ENCODE measurements at places on chromosomes 2 and 18. TPM values are rescaled to one million over a fixed set of nuclear protein-coding genes. Genes with fewer than 3 reads are reported as not detected.

DNA sequence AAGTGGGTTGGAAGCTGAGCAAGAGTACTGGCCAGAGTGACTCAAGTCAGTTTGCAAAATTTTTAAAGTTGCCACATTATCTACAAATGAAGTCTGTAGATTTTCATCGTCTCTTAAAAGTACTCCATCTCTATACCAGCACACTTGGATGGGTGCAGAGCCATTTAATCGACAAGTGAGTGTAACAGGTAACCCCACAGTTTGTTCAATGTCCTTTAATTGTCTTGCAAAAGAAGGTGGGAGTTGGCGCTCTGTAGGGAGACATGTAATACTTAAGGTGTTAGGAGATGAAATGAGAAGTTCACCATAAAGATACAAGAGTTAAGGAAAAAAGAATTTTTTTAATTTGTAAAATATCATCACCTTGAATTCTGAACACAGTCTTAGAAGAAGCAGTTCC lies 84.9 kb downstream of the TTN start:
- no peak for DNase-seq

DNA sequence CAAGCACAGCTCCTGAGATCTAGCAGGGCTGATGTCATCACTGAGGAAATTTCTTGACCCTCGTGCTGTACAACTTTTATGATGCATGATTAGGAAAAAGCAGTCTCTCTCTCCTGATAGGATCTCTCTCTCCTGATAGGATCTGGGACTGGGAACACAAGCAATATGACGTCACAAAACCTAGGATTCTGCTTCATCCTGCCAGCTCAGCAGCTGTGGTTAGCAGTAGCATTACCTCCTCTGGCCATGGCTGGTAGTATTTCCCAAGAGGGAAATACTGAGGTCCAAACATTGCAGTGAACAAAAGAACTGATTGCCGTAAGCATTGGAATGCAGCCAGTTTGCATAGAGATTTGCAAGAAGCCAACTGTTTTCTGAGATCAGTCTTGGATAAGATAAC lies 521.2 kb upstream of the POU3F3 start:
- no peak for DNase-seq

- no peak for DNase-seq
These were observed 279.3 kb downstream of the CDH20 start for GRCh38 chr18:61612517-61612916.

DNA sequence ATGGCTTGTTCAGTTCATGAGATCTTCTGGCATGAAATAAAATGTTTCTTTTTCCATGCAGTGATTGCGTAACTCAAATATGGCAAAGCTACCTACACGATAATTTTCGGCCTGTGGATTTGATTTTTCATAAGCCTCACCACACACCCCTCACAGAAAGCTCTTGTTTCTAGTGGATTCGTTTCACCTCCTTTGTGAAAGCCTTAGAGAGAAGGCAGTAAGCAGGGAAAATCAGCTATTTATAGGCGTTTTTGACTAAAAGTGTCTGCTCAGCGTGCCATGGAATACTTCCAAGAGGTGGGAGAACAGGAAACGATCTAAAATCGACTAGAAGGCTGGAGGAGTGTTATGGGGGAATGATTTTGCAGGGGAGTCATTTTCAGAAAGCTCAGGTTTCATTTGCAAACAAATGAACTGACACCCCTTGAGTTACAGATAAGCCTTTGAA lies 417.9 kb downstream of the TGIF1 start:
- no peak for DNase-seq

DNA sequence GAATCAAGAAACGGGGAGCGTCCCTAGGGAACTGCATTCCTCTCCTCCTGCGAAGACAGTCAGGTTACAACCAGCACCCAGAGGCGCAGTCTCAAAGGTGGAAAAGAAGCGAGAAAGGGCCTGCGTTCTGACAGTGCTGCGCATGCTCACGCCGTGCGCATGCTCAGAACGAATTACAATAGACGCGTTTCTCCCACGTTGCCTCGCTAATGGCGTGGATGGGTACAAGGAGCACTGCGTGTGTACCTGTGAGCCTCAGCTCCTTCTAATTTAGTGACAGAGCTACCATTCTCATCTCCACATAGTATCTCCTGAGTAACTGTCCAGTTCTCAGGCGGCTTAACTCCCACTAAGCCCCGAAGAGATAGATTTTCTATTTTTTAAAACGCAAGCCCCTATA lies 448.8 kb downstream of the TXNL1 start:
- DNase-seq, result no peak

- DNase-seq, result no peak
These were observed 2.9 kb upstream of the SLC4A3 start for GRCh38 chr2:219624565-219624964.

DNA sequence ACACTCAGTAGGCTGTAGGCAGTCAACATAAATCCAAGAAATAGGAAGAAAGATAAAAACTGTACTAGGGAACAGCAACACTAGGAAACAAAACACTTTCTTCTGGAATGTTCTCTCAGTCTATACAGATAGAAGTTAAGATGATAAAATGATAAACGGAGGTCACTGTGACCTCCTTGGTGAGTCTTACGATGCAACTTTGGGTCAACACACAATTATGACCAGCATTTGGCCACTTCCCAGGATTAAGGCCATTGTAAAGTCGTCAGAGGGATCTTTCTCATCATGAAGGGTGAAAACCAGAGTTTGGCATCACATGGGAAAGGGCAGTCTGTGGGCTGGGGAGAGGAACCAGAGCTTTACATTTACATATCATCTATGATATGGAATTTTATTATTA lies 33.4 kb downstream of the LAMA3 start:
- DNase-seq, result no peak

- no peak for DNase-seq
These were observed 36.5 kb downstream of the STAT1 start for GRCh38 chr2:190977505-190977904.

DNA sequence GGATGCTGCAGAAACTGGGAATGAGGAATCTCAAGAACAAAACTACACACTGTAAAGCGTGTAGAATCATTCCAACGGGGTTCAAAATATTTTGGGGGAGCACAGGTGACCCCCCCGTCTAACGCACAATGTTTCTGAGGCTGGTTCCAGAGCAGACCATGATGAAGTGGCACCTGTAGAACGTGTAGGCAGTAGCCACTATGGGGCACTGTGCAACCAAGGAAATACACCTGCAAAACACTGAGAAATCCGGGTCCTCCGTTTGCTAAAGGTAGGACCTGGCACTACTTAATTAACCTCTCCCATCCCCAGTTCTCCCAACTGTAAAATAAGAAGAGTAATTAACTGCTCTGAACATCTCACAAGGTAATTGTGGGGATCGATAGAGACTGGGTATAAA lies 22.6 kb downstream of the ST6GAL2 start:
- DNase-seq, result no peak

- DNase-seq, result no peak
These were observed 136.7 kb upstream of the CXCR4 start for GRCh38 chr2:136254681-136255080.

DNA sequence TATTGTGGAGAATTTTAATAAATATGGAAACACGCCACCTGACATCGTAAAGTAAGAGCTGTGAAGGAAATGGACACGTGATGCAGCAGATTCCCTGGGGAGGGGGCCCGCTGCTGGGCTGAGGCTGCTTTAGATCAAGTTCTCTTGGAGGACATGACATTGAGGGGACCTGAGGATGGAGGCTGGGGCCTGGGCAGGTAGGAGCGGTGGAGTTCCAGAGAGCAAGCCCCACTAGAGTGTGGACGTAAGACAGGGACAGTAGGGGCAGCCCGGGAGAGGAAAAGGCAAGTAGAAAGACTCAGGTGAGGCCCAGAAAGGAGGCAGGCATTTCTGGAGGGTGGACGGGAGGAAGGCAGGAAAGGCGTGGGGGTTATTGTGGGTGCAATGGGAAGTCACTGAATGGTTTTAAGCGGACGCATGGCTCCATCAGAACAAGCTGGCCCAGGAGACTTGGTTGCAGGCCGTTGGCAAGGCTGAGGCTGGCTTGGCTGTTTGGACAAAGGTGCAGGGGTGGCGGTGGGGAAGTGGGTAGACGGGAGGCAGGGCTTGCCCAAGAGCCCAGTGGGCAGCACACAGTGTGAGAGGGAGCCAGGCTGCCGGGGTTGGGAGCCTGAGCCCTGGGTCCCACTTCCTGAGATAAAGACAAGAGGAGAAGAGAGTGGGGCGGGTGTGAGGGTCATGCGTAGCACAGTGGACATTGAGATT lies 15.7 kb downstream of the SIGLEC15 start:
- DNase-seq, result no peak

- DNase-seq, result no peak
These were observed 157.2 kb downstream of the MIB1 start for GRCh38 chr18:21897811-21898210.

- no peak for DNase-seq
These were observed 2.1 kb upstream of the ZBTB14 start for GRCh38 chr18:5297597-5297996.

- no peak for DNase-seq
These were observed 67.6 kb downstream of the FEZ2 start for GRCh38 chr2:36530178-36530982.

- no peak for DNase-seq
These were observed 295.0 kb upstream of the HDAC4 start for GRCh38 chr2:239695728-239696240.

DNA sequence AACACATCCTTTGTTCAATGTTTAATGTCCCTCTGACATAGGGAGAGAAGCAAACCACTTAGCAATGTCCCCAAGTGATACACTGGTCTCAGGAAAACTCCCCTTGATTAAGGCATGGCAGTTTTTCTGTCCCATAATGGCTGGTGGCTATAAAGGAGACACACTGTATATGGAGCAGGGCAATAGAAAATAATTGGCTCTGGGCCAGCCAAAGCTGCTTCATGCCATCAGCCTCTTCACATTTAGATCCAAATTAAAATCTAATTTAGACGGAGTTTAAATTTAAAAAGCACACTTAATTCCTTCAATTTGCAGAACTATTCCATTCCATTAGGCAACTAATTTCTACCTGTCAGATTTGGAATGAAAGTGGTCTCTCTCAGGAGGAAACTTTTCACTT lies 638.1 kb downstream of the DSC3 start:
- DNase-seq, result no peak

- DNase-seq, result no peak
These were observed 3.5 kb upstream of the RHOB start for GRCh38 chr2:20443276-20443920.

GRCh38 chr18:11902522-11903292 lies 5.4 kb downstream of the MPPE1 start:
- DNase-seq, result no peak

GRCh38 chr2:205721057-205721449 lies 38.8 kb downstream of the NRP2 start:
- no peak for DNase-seq

DNA sequence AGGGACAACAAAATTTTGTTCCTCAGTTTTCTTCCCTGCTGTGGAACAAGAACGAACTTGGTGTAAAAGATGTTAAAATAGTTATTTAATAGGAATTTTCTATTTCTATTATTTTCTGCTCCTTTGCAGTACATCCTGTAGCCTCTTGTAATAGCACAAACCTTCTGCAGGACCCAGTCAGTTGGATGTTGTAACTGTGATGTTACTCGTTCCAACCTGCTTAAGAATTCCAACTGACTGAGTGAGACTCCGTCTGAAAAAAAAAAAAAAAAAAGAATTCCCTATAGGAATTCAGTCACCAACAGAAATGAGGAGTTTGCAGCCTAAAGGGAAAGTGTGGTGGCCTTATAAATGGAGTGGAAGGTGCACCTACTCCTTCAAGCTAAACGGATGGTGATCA lies 46.4 kb upstream of the CDH20 start:
- no peak for DNase-seq

GRCh38 chr2:134988994-134989605 lies 58.1 kb downstream of the MAP3K19 start:
- DNase-seq, result no peak

- DNase-seq, result no peak
These were observed 101.9 kb downstream of the MREG start for GRCh38 chr2:215911301-215912085.

GRCh38 chr2:203908066-203908796 lies 28.3 kb upstream of the ICOS start:
- DNase-seq, result no peak

GRCh38 chr18:61797696-61798590 lies 94.9 kb downstream of the RNF152 start:
- DNase-seq, result no peak

DNA sequence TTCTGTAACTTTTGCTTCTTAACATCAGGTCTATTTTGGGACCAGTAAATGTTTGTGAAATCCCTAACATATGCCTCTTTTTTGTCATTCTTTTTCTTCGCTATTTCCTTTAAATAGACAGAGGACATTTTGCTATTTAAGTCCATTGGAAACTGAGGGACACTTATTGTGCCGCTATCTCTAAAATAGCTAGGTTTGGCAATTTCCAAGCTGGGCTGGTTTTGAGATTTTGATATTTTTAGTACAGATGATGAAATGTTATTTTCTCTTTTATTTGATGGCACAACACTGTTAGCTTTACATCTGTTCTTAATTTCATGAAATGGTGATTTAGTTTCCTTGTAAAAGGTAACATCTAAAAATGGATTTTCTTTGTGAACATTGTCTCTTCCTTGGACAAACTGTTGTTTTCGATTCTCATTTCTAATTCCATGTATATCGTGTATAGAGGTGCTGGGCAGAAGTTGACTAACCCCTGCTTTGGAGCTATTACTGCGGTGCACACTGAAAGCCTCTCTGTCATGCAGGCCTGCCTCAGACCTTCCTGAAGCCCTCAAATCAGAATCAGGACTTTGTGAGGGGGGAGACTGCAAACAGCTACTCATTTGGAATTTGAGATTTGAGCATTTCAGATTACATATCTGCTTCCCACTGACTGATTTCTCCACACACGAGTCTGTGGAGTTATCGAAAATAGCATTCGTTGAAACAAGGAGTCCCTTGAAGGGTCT lies 594 bp downstream of the RAD51AP2 start:
- no peak for DNase-seq

TBR1 gene
- not detected for total RNA-seq

LHCGR gene
- not detected for total RNA-seq

SCN7A gene
- not detected for total RNA-seq

RASGRP3 gene
- total RNA-seq, result 90.3 TPM

REG1B gene
- not detected for total RNA-seq

C1QL2 gene
- total RNA-seq, result not detected

TEX51 gene
- not detected for total RNA-seq

SULT1C2 gene
- not detected for total RNA-seq

ANKRD29 gene
- total RNA-seq, result 0.58 TPM

MOGAT1 gene
- not detected for total RNA-seq

TSHZ1 gene
- 33.5 TPM for total RNA-seq
